ENCODE measurements at places on chromosomes 3 and 15.

DNA sequence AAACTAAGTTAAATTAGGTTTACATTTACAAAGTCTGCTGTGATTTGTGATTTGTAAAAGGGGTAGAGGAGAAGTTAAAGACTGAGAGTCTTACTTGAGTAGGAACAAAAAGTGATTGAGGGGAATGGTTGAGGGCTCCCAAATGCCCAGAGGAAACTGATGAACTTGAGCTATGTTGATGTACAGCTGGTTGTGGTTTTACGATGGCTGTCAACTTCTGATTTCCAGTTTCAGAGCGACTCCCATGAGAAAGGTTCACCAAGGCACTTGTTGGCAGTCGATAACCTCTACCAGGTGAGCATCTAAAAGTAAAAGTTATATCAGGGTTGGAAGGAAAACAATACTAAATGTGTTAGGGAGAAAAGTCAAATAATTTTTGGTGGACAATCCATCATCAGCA, 91.0 kb downstream of the XRN1 start:
- DNase-seq = no peak

DNA sequence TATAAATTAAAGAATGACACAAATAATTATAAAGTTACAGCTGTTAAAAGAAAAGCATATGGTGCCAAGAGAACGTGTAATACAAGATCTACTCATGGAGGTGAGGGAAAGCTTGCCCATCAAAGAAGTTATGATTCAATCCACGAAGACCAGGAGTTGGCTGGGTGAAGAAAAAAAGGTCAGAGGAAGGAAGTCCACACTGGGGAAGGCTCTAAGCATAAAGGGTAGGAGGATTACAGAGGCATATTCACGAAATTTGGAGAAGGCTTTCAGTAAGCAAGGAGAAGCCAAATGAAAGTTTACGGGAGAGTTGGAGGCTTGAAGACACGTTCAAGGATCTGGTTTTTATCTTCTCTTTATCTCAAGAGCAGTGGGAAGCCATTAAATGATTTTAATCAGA, 1.8 kb upstream of the TGFBR2 start:
- DNase-seq = no peak

- no peak for DNase-seq
Observed at GRCh38 chr3:70049761-70050160, 50.2 kb downstream of the SAMMSON start.

- no peak for DNase-seq
Observed at GRCh38 chr15:90762109-90762508, 45.0 kb downstream of the BLM start.

- DNase-seq = no peak
Observed at GRCh38 chr3:189853906-189854305, 222.7 kb downstream of the TP63 start.

DNA sequence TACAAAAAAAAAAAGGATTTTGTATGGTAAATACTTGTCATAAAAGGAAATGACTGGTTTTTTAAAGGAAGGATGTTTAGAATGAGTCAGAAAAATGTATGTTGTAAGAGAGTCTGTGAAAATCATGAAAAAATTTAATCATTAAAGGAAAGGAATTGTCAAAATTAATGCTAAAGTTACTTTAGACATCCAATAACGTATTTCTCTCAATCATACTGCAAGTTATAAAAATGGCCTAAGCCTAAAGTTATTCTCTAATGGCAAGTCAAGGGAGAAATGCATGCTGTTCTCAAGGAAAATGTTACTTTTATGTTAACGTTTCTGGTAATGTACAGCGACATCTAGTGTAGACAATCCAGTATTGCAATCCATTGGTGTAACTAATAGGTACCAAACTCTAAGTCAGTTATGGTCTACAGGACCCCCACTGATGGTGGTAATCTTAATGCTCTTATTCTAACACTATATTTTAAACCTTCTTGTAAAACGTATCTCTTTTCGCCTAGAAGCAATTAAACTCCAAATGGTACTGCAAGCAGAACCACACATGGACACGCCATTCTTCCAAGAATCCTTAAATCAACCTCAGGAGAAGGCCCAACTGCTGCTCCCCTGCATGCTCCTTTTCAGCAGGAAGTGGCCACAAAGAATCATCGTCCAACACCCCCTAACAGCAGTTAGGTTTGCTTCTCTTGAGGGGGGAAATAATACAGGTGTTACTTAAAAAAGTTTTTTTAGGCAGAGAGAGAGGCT, 35.2 kb downstream of the NCEH1 start:
- DNase-seq = no peak

DNA sequence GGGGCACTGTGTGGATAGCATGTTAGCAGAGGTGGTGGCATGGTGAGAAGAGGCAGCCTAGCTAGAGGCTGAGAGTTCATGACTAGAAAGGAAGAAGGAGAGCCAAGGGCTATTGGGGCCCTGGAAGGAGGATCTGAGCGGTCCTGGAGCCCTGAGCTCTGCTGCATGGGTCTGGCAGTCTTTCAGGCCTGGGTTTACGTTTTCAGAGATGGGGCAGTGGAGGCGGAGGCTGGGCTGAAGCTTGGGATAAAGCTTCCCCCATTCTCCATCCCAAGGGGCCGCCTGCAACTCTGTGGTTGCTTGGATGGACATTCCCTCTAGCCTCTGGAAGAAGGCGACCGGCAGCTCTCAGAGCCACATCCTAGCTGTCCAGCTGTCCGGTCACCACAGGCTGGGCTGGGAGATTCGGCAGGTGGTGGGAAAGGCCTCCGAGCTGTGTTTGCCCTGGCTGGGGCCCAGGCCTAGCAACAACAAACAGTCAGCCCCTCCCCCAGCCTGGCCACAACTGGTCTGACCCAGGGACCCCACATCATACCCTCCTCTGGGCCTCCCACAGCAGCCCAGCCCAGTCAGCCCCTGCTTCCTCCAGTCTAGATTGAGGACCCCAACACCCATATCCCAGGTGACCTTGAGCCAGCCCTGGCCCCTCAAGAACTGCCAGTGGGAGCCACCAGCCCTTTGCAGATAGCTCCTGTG, 1.8 kb upstream of the SLC38A3 start:
- DNase-seq = peak; percentile 81

GRCh38 chr3:38128303-38128655, 8.6 kb downstream of the ACAA1 start:
- peak; percentile 38 for DNase-seq

DNA sequence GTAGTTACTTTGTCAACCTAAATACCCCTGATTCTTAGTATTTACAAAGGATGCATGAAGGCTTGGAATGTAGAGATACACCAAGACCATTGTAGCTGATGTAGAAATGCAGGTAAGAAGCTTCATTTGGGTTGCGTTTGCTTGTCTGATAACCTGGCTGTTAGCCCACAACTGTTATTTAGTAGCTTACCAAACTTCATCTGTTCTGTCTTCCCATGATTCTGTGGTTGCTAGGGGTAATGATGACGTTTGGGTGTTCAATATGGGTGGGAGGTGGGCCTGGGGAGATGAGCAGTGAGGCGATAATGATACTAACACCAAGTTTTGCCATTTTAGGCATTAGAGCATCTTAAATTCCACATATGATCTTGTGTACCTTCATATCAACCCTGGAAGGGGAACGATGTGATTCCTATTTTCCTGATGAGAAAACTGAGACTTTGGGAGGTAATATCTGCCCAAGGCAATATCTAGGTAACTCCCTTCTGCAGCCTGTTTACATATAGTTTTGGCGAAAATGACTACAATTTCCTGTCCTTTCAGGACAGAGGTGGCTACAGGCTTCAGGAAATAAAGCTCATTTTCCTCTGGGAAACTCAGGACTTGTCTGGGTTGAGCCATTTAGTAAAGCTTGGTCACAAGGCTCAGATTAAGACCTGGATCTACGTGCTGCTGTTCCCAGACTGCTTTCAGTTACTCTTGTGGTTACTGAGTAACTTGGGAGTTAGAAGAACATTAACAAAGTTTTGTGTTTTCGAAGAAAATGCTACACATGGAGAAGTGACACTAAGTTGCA, 26.8 kb downstream of the FNDC3B start:
- no peak for DNase-seq

DNA sequence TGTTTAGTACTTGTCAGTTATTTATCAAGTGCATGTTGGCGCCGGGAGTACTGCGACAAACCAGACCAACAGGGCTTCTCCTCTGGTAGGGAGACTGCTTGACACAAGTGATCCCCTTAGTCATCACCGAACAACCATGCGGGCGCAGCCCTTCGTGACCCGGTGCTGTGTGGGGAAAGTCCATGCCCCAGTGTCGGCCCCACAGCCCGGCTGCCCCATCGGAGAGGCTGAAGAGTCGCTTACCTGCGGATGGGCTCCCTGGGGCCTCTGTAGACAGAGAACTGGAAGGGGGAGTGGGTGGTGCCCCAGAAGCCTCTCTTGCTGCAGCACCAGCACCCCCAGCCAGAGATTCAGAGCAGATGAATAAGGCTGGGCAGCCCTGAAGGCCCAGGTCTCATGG, 90.3 kb upstream of the PRR23E start:
- DNase-seq = no peak

Measured in left lobe of liver (tissue), 2 donors.